NCI-H1417 treated with DMSO at 0.1 percent for 48 hours (cell line): ENCODE measurements at places on chromosomes 1 and 21.

GRCh38 chr1:8473891-8474300, 156.0 kb downstream of the SLC45A1 start:
- no peak for DNase-seq

GRCh38 chr21:27715131-27715530, 748.2 kb upstream of the ADAMTS5 start:
- no peak for DNase-seq

DNA sequence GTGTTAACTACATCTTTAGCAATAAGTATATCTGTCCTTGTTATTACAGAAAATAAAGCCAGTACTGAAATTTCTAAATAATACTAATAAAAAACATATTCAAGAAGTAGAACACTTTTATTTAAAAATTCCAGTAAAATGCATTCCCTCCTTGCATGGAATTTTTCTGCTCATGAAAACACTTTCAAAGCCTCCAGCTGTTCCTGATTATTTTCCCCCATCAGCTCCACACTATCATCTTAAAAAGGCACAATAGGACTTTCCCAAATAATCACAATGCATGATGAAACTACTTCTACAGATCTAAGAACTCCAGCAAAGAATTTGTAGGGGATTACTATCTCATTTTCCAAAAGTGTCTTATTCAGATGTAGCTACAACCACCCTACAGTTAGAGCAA, 162.6 kb upstream of the USP25 start:
- no peak for DNase-seq

DNA sequence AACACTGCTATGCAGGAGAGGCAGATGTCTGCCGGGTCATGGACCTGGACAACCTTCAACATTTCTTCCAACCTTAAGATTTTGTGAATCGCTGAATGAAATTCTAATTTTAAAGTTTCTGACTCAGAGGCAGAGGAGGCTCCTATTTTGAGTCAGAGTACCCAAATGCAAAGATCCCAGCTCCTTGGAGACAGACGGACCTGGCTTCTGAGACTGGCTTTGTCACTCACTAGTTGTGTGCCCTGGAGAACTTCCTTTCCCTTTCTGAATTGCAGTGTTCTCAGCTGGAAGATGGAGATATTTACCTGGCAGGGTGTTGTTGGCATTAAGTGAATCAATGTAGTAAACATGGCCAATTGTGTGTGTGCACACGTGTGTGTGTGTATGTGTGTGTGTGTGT, 51.9 kb downstream of the IER5 start:
- no peak for DNase-seq

DNA sequence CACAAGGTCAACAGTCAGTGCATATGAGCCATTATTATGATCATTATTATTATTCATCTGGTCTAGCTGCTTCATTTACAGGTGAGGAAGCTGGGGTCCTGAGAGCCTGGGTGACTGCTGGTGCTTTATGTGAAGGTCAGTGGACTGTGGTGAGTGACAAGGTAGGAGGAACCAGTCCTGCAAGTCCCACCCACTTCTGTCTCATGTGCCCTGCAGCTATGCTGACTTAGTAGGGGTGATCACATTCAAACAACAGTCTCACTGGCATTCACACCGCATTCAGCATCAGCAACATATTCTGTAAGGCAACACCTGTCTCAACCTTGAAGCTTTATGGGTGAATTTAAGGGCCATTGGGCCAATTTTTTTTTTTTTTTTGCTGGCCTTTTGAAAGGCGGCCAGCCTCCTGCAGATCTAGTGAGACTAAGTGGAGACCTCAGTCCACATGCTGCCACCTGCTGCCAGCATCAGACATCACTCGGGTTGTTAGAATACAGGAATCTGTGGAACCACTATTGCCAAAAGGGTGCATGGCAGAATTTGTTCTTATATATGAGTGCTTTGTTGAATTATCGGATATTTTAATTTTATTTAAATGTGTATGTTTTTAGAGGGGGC, 59.9 kb upstream of the CACNA1E start:
- DNase-seq, result peak; percentile 39

GRCh38 chr1:30052178-30052577, 671.2 kb downstream of the MATN1 start:
- DNase-seq, result no peak

GRCh38 chr1:19398309-19398760, 86.2 kb downstream of the SLC66A1 start:
- no peak for DNase-seq

GRCh38 chr1:152348447-152348846, 11.4 kb downstream of the FLG2 start:
- no peak for DNase-seq

DNA sequence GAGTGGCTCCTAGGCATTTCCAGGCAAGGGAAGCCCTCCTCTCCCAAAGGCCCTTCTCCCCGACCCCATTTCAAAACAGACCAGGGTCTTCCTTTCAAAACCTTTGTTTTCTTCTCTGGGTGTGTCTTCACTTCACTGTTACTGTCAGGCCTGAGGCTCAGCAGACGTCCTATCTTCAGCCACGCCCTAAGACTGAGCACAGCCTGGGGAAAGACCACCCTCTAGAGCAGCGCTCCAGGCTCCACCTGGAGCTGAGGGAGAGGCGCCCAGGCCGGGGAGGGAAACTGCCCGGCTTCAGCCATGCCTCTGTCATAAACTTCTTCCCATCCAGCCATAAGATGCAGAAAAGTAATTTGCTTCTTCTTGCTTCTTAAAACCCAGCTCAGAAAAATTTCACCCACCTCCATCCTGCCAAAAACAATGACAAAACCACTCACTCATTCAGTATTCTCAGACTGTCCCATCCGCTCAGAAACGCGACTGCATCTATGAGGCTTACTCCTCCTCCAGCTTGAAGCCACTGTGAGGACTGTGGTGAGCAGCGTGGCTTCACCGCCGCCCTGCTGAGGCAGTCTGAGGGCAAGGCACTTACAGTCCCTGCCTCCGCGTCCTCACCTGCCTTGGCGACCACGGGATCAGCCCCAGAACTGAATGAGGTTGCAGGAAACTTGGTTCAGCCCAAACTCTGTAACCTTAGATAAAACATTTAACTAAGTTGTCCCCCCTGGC, 36.1 kb downstream of the VN1R5 start:
- DNase-seq, result no peak

DNA sequence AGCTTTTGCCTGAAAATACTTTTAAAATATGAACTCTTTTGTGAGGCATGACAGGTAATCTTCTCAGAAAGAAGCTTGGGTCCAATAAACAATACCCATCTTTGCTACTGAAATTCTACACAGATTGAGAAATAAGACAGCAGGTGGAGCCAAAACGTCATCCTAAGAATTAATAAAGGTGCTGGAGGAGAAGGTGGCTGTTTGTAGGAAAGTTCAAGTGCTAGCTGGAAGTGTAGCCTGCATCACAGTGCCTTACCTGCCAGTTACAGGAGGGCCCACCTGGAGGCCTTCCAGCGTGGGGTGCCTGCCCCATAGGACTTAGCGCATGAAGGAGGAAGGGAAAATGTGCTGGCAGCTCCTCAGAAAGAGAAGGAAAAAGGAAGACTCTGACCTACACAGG, 93.7 kb downstream of the TTC3 start:
- DNase-seq, result no peak

- DNase-seq, result no peak
Measured at GRCh38 chr1:89627596-89627962, 5.3 kb upstream of the LRRC8C start.

DNA sequence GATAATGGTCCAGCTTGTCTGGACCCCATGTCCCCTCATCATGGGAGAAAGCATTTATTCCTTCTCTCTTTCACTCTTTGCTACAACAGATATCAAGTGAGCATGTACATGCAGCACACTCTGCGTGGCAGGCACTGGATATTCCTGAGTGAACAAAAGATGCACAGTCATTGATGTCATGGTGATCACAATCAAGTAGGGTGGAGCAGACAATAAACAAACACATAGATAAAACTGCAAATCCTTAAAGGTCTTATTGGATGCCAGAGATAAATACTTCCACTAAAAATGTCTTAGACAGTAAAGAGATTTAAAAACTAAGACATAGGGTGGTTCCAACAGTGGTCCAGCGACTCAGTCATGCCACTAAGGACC, 178.0 kb downstream of the ZC3H11B start:
- DNase-seq, result no peak

- no peak for DNase-seq
Measured at GRCh38 chr1:34779962-34780361, 1.1 kb upstream of the GJB3 start.

DNA sequence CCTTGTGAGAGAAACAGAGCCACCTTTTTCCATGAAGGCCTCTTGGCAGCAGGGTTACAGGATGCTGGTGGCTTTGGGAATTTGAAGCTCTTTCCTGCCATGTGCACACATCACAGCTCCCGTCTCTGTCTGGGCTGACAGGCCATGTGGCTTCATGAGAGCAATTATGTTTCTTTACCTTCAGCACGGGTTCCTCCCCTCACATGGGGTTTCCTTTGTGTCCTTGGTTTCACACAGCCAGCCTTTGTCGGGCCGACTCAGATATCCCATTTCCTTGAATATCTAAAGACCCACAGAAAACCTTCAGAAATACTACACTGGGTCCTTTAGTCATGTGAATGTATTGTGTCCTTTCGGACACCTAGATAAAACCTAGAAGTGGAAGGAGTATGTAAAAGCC, 7.1 kb downstream of the CLIC6 start:
- DNase-seq, result no peak

- DNase-seq, result no peak
Measured at GRCh38 chr1:150957666-150958065, 17.0 kb downstream of the CERS2 start.

GRCh38 chr1:49408346-49408745, 615.4 kb downstream of the AGBL4 start:
- DNase-seq, result no peak

GRCh38 chr21:18840239-18840638, 436.7 kb upstream of the TMPRSS15 start:
- DNase-seq, result no peak

GRCh38 chr1:114854693-114855320, at the start of gene SYCP1:
Gene SYCP1, plus strand, starts transcription at chr1:114854863. Its CDS starts 602 bp downstream, at chr1:114855465.
- no peak for DNase-seq

GRCh38 chr1:53847980-53848379, 9.9 kb upstream of the NDC1 start:
- no peak for DNase-seq

DNA sequence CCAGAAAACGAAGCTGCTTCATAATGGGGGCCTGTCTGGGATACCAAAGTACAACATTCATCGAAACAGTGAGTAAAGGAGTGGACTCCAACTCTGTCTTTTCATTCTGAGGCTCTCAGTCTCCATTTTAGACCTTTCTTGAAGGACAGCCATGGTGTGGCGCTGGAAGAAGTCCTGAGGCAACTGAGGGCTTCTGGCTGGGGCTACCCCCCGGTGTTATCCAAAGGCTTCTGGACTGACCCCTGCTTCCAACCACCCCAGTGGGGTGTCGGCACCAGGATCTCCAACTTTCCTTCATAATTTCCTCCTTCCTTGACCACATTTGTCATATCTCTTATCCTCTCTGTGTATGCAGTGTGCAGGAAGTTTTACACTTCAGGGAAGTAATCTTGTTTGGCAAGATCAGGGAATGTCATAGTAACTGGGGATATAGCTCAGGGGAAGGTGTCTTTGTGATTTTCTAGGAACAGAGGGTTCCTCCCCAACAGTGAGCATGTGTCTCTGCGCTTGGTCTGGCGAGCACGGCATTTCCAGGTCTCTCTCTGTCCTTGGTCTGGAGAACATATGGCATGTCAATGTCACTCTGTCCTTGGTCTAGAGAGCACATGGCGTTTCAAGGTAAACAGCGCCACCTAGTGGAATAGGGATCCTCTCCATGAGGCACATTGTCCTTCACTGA, 19.4 kb upstream of the BSDC1 start:
- DNase-seq, result no peak

DNA sequence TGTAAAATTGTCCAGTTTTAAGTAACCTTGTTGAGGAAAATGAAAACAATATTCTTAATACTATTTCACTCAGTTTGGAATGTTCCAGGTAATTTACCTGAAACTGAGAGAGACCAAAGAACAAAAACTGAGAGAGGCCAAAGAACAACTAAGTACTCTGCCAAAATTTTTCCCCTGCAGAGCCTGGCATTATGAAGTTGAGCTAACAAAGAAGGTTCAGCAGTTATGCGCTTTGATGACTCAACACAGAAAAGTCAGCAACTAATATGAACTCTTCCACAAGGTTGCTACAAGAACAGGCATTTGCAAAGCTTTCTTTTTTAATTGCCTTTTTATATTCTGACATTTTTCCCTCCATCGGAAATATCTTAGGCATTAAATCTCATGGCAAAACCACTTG, 270.9 kb downstream of the CHRM3 start:
- DNase-seq, result no peak

- DNase-seq, result peak; percentile 42
Measured at GRCh38 chr1:202288177-202288576, 53.6 kb downstream of the UBE2T start.

GRCh38 chr1:86450847-86451246, 17.9 kb upstream of the CLCA1 start:
- DNase-seq, result no peak

DNA sequence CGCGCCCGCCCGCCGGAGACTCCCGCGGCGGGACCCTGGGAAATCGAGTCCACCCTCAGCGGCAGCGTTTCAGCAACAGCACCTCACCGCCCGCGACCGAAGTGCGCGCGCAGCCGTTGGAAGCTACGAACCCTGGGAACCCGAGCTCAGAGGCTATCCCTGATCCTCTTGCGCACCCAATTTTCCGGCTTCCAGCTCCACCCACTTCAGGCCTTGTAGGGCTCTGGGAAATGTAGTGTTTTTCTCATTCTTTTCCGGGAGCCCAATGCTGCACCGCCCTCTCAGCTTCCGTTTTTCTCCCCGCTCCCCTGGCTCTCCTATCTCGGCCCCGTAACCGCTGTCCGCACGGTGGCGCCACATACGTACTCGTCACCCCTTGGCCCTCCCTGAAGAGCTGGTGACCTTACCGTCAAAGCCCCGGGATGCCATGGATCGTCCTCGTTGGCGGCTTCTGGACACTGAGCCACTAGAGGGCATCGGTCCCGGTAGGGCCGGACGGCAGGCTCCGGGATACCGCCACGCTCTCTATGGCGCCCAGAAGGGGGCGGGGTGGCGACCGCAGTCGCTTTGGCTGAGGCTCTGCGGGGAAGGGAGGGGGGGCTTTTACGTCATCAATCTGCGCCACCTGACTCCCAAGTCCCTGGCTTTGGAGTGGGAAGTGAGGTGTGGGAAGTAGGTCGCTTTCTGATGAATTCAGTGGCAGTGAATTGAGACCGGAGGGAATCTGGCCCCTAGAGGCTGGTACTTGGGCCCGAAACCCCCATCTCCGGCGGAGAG, at the start of the genes ODR4 and TPR:
Gene ODR4 (plus strand): TSS at position 687 of the 777 bp plus-strand sequence. CDS start 3,948 bp downstream, outside the sequence.
Gene TPR (minus strand): TSS at position 102 of the 777 bp plus-strand sequence. CDS start 225 bp downstream, outside the sequence.
- DNase-seq, result peak; percentile 96

DNA sequence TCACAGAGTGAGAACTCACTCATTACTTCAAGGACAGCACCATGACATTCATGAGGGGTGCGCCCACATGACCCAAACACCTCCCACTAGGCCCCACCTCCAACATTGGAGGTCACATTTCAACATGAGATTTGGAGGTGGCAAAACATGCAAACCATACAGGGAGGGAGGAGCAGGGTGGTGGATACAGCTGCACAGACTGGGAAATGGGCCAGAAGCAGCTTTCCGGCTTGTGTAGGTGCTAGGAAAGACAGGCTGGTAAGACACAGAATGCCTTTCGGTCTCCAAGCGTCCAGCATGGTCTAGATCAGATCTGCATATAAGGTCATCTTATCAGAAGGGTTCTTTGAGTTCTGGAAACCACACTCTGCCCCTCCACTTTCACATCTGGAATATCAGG, 35.1 kb upstream of the TINAGL1 start:
- no peak for DNase-seq
